T-helper 2 cell treated with Interferon-gamma antibody and Interleukin-4, amounts not matched to agents 5 μg/mL and 100 μg/mL, for 36 hours (primary cell): ENCODE measurements at places on chromosomes 5 and 9.

DNA sequence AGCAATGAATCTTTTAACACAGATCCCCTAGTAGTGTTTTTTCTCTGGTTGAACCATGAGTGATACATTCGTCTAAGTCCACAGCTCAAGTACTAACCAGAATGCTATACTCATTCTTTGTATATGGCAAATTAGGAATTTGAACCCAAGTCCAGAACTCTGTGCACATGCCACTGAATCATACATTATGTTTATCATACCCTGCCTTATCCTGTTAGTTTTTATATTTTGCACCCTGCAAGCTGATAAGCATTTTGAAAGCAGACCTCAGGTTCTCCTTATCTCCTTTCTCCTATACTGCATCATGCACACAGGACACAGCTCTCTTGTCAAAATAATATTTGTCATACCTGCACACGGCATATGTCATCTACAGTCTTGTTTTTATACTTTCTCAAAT is 54.6 kb upstream of the ELL2 start:
- DNase-seq: no peak

GRCh38 chr9:33924978-33925797 is 108.2 kb downstream of the UBE2R2 start:
- no peak for DNase-seq

GRCh38 chr9:126591922-126592321 is 21.8 kb upstream of the LMX1B start:
- no peak for DNase-seq

DNA sequence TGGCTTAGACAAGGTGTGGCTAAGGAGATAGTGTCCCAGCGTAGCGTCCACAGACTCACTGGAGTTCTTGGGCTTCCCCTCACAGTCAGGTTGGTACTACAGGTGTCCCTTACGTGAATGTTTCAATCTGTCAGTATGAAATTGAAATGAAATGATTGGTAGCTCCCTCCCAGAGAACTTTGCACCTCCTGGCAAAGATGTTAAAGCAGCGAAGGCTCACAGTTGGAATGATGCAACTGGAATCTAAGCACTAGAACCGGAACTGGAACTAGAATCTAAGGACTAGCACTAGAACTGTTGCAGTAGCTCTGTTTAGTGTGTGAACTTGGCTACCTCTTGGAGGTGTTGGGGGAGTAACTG is 1.1 kb downstream of the SLC31A1 start:
- no peak for DNase-seq
